ENCODE measurements at places on chromosomes 6 and 20.

DNA sequence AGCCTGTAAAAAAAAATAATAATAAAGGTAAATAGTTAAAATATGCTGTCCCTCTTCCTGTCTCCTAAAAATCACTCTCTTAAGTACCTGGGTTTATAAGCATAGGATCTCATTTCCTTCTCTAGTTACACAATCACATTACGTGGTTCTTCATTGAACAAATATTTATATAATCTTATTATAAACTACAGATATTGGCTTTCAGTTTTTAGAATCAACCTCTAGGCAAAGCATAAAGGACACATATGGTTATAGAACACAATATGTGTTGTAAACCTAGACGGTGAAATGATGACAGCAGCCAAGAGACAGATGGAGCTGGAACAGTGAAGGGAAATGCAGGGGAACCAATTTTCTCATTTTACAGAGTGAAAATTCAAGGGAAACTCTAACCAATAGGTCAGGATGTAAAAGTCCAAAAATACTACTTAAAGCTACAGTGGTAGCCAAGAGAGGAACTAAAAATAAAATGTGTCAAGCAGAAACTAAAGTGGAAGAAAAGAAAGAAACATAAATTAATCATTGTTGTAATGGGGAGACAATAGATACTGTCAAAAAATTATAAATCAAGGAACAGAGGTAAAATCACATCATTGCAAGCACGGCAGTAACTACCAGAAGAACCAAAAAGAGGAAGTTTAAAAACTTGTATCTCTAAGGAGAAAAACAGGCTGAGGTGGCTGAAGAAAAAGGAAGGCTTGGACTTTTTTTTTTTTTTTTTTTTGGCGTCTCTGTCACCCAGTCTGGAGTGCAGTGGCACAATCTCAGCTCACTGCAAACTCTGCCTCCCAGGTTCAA, 82.8 kb upstream of the CDYL start:
- no peak for DNase-seq

DNA sequence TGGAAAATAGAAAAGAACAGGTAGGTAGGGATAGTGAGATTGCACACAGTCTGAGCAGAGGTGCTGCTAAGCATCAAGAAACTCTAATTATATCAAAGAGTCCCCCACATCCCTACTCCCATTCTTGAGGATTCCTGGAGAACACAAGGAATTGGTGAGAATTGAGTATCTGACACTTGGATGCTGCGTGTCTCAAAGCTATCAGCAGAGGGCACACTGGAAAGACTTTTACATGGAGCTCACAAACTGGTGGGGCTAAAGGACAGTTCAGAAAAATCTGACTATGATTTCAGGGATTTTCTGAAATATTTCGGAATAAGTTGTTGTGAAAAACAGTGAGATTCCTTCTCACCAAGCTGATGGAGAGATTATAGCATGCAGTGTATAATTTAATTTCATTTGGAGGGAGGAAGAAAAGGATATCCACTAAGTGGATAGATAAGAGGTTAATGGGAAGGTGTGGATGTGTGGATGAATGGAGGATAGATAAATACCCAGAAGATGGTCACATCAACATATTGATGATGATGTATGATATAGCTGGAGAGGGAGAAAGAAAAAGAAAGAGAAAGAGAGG, 215.4 kb upstream of the DEFB112 start:
- peak; percentile 36 for DNase-seq

GRCh38 chr6:25112322-25112773, 166.8 kb upstream of the CARMIL1 start:
- no peak for DNase-seq

DNA sequence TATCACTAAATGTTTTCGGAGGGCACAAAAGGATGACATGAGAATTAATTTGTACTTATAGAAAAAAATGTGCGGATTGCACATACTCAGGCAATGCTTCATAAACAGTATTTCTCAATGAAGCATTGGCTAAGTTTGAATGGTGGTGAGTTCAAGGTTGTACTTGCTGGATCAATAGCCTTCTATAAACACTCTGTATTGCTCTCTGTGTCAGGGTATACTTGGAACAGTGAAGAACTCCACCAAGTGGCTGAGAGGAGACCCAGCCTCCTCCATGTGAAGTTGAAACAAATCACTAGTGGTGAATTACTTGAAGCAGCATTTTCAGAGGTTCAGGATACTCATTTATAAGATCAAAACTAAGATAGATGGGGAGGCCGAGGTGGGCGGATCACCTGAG, 360.6 kb downstream of the RIMS1 start:
- no peak for DNase-seq

DNA sequence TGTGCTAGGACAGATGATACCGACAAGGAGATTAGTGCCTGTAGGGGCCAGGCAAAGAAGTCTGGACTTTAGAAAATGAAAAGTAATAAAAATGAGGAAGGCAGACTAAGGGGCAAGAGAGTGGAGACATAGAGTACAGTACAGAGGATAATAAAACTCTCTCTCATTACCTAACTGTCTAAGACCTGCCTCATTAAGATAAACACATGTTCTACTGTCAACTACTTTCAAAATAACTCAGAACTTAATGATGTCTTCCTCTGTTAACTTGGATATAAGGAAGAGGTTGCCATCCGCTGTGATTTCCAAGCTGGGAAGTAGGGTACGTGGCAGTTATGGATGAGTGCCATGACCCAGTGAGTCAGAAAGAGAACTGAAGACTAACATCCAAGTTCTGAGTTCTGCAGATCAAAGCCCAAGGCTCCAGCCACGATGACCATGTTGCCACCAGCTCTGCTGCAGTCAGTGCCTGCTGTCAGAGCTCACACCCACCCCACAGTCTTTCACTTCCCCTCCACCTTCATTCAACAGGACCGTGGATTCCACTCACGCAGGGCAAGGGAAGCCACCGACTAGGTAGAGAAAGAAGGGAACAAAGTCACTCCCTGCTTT, 81.8 kb downstream of the KIF16B start:
- DNase-seq, result no peak

DNA sequence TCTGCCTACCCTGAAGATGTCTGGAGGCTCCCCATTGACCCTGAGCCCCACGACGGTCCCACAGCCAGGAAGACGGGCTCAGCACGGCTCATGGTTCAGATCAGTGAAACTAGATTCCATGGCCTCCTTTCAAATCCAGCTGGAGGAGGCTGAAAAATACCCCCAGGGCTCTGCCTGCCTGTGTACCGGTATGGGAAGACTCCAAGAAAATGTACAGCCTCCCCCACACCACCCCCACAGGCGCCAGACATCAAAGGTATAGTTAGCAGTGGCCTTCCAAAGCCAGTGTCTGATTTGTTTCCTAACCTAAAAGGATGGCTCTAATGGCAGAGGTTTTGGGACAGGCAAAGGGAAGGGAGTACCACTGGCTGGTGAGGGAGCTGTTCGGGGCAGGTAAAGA, 86.2 kb upstream of the SNAP25 start:
- no peak for DNase-seq

DNA sequence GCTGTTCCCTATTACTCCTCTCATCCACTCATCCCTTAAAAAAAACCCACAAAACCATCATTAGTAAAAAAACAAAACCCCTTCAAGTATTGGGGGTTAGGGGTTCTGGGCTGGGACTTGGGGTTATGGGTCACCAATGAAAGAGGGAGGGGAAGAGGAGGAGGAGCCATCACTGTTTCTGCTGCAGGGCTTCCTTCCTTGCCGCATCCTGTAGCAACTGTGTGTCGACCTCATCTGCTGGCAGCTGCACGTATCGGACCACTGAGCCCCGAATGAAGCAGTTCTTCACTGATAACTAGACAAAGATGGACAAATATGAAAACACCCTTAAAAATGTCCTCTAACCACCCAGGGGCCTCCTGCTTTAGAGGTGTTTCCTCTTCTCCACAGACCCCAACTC, 2.0 kb upstream of the VARS1 start:
- no peak for DNase-seq

GRCh38 chr6:80541181-80541580, 434.7 kb downstream of the BCKDHB start:
- DNase-seq, result no peak

- DNase-seq, result no peak
These were observed 31.9 kb downstream of the TMEM181 start for GRCh38 chr6:158591810-158592209.

DNA sequence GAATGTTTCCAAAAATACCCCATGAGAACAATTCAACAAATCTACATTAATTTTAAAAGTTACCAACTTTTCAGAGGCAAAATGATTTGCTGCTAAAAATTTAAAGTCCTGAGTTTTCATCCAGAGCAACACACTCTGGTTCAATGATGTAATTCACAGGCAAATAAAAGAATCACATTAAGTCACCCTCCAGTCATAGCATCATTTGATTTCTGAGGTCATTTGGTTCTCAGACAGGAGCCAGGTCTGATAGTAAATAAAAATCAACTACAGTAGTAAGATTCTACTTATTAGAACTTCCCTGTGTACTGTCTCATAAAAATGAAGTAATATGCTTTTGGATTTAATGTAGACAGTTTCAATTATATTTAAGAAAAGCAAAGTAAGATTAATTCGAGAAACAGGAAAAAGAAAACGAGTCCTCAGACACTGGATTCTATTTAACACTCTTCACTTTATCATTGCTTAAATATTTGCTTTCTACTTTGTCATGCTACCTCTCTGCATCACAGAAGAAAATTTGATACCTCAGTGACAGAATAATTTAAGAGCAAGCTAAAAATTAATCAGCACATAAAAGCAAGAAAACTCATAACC, 25.8 kb downstream of the MAP7 start:
- DNase-seq, result no peak

- no peak for DNase-seq
These were observed 476.6 kb upstream of the MARCKS start for GRCh38 chr6:113380591-113380990.

- DNase-seq, result no peak
These were observed 132.4 kb downstream of the EYA2 start for GRCh38 chr20:47027042-47027441.

- DNase-seq, result no peak
These were observed 592 bp downstream of the CUTA start for GRCh38 chr6:33417128-33417902.

GRCh38 chr6:136717716-136717990, 74.6 kb downstream of the MAP3K5 start:
- DNase-seq, result no peak

Data from head of caudate nucleus (tissue), 42 donors.